Mammary microvascular endothelial cell (primary cell): ENCODE measurements at places on chromosomes 11 and 22. TPM values are rescaled to one million over a fixed set of nuclear protein-coding genes. Genes with fewer than 3 reads are reported as not detected.

PCNX3 gene
- 40.7 and 41.1 TPM in 2 replicates for total RNA-seq

GVQW3 gene
- total RNA-seq: not detected in 2 replicates

IFT27 gene
- total RNA-seq: 13.9 and 15.8 TPM in 2 replicates

FOXR1 gene
- not detected in 2 replicates for total RNA-seq

MS4A15 gene
- not detected in 2 replicates for total RNA-seq

OR5A2 gene
- total RNA-seq: not detected in 2 replicates

AGBL2 gene
- total RNA-seq: not detected in 2 replicates

FGF3 gene
- not detected in 2 replicates for total RNA-seq

UBQLN3 gene
- total RNA-seq: not detected in 2 replicates

NPTXR gene
- 0.05 and 0.07 TPM in 2 replicates for total RNA-seq
